NCI-H1092 treated with DMSO at 0.1 percent for 48 hours (cell line): ENCODE measurements at places on chromosomes 6 and 20.

- DNase-seq: peak; percentile 30
Measured at GRCh38 chr6:69796073-69796641, 653 bp downstream of the LMBRD1 start.

DNA sequence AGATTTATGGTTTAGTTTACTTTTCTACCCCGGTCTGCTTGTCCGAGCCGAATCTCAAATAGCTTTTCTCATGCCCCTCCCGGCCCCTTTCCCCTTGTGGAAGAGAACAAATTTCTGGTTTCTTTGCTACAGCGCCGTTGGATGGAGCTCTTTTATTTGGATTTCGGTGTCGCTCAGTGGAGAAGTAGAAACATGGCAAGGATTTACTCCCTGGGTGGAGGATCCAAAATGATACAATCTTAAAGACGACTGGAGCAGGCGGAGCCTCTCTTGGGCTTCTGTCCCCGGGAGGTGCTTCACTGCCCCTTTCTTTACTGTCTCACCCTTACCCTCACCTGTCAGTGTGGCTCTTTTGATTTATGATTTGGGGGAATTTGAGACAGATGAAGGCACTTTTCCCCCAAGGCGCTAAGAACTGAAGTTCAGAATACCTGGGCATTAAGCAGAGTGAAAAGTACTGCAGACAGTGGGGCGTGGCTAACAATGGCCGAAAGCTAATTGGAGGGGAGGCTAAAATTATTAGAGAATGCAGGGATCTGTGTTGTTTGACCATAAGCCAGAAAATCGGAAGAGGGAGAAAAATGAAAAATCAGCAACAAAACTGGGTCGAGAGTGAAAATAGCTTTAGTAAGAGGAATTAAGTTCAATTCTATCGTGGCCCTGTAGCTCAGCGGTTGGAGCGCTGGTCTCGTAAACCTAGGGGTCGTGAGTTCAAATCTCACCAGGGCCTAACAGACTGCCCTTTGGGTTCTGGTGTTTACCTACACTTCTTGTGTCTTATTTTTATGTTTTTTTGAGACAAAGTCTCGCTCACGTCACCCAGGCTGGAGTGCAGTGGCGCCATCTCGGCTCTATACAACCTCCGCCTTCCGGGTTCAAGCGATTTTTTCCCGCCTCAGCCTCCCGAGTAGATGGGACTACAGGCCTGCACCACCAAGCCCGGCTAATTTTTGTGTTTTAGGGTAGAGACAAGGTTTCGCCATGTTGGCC is 145.1 kb upstream of the ZNF184 start:
- DNase-seq: no peak

DNA sequence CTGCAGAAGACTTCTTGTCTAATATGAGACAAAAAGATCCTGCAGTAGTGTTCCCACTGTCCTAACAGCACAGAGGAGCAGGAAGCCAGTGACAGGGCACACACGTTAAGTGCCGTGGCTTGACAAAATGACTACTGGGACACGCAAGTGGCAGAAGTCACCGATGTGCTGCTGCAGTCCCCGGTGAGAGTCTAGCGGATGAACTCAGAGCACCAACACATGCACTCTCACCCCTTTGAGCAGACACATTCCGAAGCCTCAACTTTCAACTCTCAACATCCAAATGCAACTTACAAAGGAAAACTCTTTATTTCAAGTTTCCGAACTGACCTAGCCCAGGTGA is 898 bp downstream of the LAMA4 start:
- no peak for DNase-seq

- no peak for DNase-seq
Measured at GRCh38 chr6:20837189-20837588, 302.9 kb downstream of the CDKAL1 start.

DNA sequence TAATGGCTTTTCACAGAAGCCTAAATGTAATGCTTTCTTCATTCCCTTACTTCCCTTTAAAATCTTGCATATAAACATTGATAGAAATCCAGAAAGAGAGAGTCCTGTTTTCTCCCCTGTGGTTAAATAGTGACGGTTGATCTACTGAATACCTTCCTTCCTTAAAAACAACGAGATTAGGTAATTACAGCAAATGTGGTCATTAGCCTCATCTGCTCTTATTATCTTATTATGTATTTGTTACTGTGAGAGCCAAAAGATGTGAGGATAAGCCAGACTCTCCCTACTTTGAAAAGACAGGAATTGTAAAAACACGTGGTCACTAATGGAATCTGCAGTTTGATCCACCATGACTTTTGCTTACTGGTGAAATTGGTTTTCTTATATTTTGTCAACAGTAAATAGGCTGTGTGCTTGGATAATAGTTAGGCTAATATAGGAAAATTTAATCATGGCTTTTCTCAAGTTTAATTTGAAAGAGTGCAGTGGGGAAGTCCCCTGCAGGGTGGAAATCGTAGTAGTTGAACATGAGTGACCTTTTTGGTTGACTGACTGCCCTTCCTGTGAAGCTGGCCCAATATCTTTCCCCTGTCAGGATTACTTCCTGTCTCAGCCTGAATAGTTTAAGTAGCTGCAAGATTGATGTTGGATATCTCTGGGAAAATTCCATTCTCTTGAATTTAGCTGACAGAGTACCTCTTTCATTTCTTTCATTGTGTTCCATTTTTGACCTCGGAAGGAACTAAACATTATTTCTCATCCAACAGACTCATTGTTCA is 62.8 kb downstream of the JARID2 start:
- DNase-seq: no peak

DNA sequence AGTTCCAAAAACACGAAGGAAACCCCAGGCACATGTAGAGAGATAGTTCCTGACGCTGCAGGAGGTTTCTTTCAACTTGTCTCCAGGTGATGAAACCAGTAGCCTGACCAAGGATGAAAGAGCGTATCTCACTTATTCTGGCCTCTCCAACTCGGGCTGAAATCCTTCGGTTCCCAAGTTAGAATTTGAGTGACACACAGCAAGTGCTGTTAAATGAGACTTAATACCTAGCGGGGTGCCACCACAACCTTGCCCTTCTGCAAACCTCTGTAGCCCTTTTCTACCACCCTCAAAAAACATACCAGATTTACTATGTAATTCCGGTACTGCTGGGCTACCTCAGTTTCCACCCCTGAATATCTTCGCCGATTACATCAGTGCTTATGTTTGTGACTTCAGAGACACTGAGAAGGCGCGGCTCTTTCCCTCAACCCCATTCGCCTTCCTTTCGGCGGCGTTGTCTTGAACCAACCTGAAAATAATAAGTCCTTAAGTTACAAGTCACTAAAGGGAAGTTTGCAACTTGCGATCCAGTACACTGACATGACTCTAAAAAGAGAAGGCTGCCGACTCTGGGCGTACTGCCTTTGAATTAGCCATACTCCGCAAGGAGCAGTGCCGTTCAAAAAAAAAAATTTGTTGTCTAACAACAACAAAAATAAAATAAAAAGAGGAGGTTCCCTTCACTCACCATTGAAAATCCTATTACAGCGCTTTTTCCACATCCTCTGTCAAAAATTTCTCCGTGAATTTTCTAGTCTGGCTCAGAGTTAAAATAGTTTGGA is 194.9 kb upstream of the ZNF184 start:
- DNase-seq: no peak

DNA sequence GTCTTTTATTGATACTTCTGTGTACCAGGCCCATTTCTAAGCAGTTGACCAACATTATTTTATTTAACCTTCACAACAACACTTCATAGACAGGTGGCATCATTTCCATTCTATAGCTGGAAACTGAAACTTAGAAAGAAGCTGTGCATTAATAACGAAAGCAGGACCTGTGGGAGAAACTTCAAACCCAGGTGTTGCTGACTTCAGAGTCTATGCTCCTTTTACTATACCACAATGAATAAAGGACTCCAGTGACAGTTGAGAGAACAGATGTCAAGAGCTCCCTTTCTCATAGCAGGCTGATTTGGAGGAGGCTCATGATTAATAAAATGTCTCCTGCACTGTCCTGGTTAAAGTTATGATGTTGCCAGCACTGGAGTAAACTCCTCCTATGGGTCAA is 56.6 kb upstream of the POU3F2 start:
- DNase-seq: no peak

GRCh38 chr20:41131594-41132387 is 5.6 kb upstream of the PLCG1 start:
- no peak for DNase-seq

DNA sequence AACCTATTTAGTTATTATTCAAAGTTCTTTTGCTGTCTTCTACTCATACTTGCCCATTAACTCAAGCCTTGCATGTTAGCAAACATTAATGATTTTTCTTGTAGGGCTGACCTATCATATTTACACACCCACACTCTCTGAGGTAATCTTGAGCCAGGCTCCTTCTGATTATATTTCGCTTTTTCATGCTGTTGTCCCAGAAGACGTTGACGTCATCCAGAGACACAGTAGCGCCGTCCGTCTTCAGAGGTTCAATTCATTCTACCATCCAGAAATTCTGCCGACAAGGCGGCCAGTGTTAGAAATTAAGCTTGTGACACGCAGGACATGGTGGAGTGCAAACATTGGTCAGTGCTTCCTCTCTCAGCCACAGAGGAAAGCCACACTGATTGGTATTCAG is 584.7 kb downstream of the BMP2 start:
- DNase-seq: no peak

DNA sequence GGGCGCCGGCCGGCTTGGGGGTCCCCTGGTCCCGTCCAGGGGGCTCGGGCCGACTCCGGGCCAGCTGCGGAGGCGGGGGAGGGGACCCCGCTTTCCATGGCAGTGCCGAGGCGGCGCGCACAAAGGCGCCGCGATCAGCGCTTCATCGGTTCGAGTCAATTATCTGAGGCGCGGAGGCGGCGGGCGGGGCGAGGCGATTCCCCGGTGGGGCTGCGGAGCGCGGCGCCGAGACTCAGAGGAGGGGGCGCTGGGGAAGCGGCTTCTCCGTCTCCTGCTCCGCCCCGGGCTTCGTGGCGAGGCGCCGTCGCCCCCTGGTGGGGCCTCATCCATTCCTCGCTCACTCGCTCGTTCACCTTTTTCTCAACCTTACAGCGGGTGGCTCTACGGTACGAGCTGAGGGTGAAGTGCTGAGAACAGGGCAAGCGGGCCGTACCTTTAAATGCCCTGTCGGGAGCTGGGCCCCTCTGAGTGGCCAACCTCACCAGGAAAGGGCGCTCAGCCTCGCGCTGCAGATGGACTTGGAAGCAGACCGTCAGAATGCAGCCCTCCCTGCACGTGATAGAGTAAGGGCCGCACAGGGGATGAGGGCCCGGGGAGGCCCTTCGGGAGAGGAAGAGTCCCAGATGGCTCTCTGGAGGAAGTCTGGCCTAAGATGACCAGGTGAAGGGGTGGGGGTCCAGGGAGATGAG is 39.9 kb downstream of the SLC52A3 start:
- peak; percentile 31 for DNase-seq

DNA sequence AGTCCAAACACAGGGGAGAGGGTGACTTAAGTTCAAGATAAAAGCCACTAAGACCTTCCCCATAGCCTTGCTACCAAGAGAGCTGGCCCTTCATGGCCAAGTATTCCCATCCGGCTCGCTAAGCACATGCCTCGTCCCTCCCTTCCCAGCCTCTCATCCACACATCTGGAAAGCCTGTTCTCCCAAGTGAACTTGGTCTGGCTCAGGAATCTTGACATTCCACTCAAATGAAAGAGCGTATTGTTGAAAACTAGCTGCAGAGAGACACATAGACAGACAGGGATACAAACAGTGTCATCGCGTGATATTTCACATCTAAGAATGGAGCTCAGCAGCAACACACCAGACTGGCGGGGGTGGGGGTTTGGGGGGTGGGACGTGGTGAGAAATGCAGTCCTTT is 182.8 kb upstream of the FOXQ1 start:
- no peak for DNase-seq

- no peak for DNase-seq
Measured at GRCh38 chr6:6244624-6245023, 75.8 kb downstream of the F13A1 start.

- peak; percentile 8 for DNase-seq
Measured at GRCh38 chr20:62143957-62144825, 622 bp downstream of the SS18L1 start.

DNA sequence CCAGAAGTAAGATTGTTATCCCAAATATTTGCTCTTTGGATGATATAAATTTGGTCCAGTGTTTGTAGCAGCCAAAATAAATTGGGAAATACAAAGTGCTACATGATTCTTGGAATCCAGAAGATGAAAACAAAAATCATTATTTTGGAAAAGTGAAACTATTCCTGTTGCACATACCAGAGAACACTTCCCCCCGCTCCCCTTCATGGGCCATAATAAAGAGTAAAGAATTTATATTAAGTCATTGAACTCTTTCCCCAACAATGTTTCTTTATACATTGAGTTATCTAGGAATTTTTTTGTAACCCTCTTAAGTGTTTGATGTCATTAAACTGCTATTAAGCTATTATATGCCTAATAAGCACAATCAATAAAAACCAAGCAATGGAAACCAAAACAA is 490.4 kb upstream of the HS3ST5 start:
- DNase-seq: no peak

GRCh38 chr6:65999288-65999791 is 292.3 kb upstream of the EYS start:
- no peak for DNase-seq

- no peak for DNase-seq
Measured at GRCh38 chr20:40668449-40669228, 20.4 kb downstream of the MAFB start.

DNA sequence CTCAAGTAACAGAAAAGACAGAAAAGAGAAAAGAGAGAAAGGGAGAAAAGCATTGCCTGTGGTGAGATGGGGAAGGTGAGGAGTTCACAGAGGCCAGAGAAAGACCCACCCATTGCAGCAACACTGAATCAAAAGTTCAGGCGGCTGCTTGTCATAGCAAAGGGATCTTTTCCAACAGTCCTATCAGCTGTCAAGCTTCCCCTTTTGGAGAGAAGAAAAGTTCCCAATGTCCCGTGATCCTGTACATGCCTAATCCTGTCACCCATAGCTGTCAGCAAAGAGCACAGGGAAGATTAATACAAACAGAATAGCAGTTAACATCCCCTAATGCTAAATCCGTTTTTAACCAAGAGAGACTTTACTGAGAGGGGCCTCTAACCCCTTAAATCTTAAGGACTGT is 8.9 kb upstream of the TRIM38 start:
- DNase-seq: no peak

DNA sequence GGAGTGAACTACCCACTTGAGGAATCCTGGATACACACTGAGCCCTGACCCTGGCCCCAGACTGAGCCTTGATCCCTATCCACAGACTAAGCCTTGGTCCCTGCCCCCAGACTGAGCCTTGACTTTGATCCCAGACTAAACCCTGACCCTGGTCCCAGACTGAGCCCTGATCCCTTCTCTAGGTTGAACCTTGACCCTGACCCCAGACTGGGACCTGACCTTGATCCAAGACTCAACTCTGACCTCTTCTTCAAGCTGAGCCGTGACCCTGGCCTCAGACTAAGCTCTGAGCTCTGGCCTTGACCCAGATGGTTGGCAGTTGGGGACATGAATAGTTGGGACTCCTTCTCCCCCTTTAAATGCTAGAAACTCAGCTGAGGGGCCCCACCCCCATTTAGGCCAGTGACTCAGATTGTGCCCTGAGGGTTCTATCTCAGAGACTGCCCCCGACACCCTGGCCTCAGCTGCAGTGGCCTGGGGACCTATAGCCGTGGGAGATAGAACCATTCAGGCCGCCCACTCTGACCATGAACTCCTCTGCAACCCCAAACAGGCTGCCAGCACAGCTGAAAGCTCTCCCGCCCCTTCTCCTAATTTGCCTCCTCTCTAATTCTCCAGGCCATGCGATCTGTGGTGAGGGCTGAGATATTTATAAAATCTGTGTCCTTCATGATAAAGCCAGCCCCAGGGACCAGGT is 84.7 kb downstream of the DLGAP4 start:
- DNase-seq: no peak
